ENCODE measurements at places on chromosomes 6 and 20.

DNA sequence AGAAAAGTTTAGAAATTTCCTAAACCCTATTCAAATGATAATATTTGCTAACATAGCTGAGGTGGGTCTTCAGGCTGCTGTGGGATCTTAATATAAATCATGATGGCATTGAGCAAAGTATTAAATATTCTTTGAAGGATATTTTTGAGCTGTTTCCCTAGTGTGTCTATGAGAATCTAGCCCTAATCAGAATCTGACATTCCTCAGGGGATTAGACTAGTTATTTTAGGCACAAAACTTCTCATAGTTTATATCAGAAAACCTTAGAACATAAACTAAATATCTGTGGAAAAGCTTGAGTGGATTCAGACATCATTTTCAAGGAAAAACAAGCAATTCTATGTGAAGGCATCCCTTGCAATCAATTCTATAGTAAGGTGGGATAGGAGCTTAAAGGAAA is 594.5 kb downstream of the RFPL4B start:
- DNase-seq: no peak

DNA sequence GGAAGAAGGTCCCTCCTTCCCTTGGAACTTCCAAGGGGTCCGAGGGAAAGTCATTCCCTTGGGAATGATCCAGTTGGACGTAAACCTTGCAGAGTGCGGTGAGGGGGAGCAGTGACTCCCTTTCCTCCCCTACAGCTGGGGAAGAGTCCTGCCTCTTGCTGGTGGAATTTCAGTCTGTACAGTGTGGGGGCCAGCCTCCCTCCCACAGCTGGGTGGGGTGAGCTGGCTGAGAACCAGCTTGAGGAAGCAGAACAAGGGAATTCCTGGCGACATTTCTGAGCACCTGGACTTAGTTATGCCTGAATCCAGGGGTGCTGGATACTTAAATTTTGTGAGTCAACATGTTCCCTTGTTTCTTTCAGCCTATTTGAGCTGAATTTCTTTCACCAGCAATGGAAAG is 152.0 kb downstream of the ANKRD60 start:
- DNase-seq: no peak

DNA sequence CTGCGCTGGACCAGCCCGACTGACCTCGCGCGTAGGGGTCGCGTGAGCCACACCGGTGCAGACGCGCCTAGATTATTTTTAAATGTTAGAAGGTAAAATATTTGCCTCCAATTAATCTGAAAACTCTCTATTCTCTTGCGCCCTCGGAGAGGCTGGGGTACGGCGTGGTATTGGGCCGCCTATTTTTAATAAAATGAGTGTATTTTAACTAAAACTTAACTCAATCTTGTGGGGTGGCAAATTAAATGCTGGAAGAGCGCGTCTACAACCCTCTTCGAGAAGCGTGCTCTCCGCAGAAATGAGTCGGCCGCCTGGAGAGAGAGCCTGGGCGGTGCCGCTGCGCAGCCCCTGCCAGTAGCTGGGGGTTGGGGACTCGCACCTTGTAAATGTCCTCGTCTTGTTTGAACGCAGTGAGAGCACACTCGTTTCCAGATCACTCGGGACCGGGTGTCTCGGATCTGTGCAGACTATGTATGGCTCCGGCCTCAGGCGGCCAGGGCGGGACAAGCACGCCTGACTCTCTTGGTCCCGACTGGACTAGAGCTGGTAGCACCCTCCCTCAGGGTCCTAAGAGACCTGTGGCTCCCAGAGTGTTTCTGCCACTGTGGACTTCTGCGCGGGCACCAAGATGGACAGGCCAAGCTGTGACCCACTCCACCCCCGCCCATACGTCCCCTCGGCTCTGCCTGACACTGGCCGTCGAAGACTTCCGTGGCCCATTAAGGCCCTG is 2.0 kb upstream of the MAFB start:
- DNase-seq: no peak

DNA sequence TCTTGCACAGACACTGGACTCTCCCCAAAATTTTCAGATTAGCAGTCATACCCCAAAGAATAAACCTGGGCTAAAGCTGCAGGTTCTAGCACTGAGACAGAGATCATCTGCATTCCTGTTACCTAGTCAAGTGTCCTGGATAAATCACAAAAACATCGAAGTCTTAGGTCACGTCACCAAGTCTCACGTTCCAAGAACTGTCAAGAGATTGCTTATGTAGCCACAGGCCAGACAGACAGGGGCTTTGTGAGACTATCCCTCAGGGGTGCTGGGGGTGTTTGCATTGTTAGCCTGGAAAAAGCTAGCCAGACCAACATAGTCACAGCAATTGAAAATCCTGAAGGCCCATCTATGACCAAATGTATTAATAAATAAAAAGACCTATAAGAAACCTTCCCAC is 243.1 kb upstream of the PREP start:
- DNase-seq: no peak

DNA sequence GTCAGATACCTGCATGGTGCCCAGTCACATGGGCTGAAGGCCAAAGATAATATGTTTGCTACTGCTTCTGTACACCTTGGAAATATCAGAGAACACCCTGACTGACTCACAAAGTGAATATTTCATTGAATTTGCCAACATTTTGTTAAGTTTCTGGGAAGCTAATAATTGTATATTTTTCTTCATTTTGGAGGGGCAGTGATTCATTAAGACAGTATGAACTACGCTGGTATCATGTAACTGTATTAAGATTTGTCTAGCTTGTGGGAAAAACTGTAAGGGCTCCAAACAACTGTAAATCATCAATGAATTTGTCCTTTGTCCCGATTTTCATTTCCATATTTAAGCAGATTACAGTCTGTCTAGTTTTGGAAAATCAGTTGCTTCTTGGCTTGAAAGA is 102.3 kb upstream of the CCN2 start:
- DNase-seq: no peak

DNA sequence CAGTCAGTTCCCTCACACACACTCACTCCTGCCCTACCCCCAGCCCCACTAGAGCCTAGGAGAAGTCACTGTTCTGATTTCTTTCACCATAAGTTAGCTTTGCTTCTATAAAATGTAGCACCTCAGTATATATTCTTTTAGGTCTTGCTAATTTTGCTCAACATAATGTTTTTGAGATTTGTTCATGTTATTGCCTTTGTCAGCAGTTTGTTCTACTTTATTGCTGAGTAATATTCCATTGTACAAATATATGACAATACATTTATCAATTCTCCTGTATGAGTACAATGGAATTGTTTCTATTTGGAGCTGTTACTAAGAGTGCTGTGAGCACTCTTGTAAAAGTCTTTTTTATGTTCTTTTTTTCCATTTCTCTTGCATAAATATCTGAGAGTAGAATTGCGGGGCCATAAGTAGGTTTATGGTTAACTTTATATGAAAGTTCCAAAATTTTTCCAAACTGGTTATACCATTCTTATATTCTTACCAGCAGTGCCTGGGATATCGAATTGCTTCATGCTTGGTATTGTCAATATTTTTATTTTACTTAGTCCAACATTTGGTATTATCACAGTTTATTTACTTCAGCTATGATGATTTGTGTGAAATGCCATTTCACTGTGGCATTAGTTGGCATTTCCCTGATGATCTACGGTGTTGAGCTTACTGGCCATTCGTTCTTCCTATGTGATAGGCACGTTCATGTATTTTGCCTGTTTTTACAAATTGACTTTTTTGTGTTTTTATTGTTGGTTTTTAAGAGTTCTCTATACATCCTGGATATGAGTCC is 25.3 kb downstream of the EDN1 start:
- DNase-seq: no peak

DNA sequence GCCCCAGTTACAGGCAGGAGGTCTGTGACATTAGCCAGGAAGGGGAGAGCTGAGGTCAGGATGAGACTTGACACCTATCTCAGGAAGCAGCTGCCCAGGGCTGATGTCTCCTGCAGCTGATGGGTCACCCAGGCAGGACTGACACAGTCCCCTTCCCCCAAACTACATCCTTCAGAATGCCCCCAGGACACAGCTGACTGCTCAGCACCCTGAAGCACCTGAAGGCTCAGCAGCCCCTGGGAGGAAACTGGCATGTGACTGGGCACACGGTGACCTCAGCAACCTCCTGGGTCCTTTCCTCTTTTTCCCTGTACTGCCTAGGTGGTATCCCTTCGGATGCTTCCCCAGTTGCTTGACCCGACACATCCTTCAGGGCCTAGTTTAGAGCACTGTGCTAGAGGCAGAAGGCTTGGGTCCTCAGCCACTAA is 1.9 kb downstream of the SDC4 start:
- DNase-seq: no peak

DNA sequence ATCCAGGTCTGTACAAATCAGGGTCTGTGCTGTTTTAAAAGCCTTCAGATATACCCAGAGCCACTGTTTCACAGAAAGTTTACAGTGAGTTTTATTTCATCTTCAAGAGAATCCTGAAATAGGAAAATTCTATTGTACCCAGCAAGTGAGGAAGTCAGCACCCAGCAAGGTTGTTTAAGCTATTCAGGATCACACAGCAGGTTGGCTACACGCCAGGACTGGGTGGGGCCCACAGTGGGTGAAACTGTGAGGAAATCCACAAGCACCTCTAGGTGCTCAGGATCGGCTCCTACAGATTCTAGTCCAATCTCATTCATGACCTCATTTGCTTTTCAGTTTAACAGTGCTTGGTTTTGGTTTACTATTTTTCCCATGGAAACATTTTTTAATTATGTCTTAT is 128.9 kb downstream of the SYNDIG1 start:
- DNase-seq: no peak

- DNase-seq: no peak
Observed at GRCh38 chr6:126811321-126811720, 307.1 kb upstream of the RSPO3 start.

DNA sequence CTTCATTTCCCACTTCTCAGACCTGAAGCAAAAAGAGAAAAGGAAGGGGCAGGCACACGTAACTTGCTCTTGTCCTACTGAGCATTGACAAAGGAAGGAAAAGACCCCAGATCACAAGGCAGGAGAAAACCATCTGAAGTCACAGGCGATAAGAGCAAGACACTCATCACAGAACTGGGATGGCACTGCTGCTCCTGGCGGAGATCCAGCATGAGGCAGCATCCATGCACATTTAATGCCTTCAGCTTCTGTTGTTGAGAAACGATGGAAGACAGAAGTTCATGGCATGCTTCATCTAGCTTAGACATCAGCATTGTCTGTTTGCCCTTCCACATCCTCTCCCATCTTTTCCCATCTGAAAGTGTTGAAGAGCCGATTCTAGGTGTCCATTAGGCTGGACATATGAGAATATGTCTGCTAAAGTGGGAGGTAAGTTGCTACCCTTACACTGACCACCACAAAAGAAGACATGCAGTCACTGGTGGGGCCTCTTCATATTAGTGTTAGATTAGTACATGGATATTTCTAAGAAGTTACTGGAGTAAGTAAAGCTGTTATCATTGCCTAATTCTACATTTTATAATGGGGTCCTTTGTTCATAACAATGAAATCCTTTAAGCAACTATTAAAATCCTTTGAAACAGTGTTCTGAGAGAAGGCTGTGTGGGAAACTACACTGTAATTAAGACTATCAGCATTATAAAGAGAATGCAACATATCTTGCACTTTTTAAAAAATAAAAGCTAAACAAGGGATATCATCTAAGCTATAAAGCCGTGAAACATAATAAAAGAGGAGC is 618.5 kb downstream of the C6orf118 start:
- no peak for DNase-seq

GRCh38 chr20:12217382-12217781 is 299.7 kb downstream of the BTBD3 start:
- no peak for DNase-seq

- DNase-seq: no peak
Observed at GRCh38 chr6:72386324-72386723, 235.5 kb upstream of the KCNQ5 start.

DNA sequence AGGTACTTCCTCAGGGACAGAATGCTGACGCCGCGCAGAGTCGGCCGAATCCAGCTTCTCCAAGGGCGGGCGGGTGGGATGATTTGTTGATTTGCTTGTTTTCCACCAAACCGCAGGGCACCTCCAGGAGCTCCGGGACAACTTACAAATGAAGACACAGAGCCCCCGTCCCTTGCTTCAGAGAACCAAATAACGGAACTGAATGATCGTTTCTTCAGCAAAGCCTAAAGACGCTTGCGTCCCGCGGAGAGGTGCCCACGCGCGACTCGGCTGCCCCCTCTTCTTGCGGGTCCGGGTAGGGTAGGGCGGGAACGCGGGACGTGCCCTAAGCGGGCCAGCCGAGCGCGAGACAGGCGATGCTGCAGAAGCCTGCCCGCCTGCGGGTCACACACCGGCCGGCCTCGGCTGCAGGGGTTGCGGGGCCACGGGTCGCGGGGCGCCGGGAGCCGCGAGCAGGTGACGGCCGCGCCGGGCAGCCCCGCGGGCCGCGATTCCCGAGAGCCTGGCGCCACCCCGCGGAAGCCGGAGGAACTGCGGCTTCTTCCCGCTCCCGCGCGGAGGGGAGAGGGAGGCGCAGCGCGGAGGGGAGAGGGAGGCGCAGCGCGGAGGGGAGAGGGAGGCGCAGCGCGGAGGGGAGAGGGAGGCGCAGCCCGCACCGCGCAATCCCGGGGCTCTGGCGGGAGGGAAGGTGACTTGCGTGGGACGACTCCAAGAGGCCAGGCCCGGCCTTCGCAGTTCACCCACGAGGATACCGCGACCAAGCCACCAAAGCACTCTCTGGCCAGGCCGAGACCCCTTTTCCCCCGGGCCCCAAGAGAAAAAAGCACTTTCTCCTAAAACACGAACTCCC is 7.7 kb upstream of the FOXF2 start:
- DNase-seq: no peak

DNA sequence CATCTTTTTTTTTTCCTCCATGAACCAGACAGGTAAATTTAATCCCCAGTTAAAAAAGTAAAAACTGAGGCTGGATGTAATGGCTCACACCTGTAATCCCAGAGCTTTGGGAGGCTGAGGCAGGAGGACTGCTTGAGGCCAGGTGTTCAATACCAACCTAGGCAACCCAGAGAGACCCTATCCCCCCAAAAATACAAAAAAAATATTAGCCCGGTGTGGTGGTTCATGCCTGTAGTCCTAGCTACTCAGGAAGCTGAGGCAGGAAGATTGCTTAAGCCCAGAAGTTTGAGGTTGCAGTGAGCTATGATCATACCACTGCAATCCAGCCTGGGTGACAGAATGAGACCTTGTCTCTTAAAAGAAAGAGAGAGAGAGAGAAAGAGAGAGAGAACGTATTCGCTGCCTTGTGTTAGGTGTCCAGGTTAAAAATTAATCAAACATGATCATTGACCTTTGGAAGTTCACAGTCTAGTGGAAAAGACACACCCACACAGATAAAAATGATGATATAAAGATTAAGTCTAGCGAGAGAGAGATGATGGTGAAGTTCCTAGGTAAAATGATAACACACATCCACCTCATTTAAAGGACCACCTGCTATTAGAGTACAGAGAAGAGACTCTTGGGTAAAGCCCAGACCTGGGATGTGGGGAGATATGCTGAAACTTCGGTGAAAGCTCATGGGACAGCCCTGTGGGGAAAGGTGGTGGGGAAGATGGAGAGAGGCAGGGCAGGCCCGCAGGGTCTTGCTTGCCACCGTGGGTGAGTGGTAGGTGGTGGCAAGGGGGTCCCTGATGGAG is 4.8 kb upstream of the NHSL1 start:
- no peak for DNase-seq

Data from Right ventricle myocardium superior (tissue), 1 donor.